ENCODE measurements at places on chromosomes 12 and 14. TPM values are rescaled to one million over a fixed set of nuclear protein-coding genes. Genes with fewer than 3 reads are reported as not detected.

DNA sequence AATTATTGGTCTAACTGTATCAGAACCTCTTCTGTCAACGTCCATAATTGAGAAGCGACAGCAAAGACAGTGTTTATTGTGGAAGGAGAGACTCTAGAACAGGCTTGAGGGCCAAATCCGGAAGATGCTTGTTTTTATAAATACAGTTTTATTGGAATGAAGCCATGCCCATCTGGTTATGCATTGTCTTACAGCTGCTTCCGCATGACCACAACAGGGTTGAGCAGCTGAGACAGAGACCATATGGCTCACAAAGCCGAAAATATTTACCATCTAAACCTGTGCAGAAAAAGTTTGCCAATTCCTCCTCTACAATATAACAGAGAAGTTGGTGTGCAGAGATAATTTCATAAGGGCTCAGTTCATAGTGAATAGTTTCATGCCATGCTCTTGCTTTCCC is 24.5 kb downstream of the PRKAB1 start:
- no peak for DNase-seq

DNA sequence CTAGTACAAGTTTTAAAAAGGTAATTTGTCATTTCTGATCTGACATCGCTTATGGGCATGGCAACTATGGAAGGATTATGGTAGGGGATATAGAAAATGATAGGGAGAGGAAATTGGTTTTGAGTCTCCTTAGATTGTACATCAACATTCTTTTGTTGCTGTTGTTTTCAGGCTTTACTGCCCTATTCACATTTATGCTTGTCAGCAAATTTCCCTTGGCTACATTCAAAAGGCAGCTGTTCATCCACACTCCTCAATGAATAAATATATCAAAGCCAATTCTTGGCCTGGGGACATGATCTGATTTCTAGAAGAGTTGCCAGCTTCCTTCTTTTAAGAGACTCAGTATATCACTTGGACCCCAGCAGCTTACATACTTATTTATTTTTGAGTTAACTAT is 283.4 kb downstream of the CEP128 start:
- DNase-seq: no peak

DNA sequence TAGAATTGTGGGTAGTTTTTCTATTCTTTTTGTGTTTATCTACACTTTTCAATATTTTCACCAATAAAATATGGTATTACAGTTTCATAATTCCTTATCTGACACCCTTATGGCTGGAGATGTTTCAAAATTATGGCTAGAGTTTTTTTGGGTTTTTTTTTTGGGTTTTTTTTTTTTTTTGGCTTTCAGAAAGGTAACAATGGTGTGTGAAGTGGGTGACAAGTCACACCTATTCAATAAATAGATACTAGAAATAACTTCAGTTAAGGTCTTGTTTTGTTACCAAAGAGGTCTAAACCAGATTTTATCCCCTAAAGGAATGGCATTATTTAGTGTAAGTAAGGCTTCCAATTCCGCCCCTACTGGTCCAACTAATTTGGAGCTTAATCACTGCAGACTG is 19.5 kb downstream of the SPPL3 start:
- no peak for DNase-seq

DNA sequence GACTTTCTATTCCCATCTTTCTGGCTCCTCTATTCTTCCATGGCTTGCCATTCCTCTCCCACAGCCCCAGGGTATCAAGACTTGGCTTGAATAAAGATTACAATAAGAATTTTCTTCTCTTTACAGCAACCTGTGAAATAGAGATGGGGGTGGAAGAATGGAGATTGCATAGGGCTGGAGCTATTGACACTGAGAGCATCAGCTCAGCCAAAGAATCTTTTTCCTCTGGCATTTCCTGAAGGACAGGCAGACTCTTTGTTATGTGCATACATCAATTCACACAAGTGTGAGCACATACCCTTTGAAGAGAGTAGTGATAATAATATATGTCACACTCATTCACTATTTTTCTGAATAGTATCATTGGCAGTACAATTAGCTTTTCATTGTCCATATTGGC is 4.7 kb downstream of the RNASE11 start:
- DNase-seq: no peak

GRCh38 chr12:66109056-66109455 is 21.5 kb downstream of the LLPH start:
- DNase-seq: no peak

- no peak for DNase-seq
Measured at GRCh38 chr14:87542288-87542687, 450.7 kb downstream of the GALC start.

DNA sequence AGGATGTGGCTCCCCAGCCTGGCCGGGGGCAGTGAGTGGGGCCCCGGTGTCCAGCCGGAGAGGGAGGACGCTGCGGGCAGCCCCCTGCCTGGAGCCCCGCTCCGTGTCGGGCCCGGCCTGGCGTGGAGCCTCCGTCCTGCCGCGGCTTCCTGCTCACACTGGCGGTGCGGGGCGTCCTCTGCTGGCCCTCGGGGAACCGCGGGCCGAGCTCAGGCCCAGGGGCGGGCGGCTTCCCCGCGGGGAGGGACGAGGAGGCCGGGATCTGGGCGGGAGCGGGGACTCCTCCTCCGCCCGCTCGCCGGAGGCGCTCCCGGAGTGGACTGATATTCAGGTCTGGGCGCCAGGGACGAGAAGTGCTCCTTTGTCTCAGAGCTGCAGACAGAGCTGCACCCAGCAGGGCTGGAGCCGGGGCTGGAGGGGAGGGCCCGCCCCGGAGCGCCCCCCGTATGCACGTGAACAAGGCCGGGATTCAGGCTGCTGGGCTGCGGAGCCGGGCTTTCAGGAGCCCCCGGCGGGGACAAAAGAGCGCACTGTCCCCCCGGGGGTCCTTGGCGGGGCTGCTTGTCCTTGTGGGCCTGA is 2.2 kb downstream of the MMP17 start:
- DNase-seq: peak; percentile 53

- DNase-seq: no peak
Measured at GRCh38 chr12:20220339-20220738, 148.0 kb upstream of the PDE3A start.

DNA sequence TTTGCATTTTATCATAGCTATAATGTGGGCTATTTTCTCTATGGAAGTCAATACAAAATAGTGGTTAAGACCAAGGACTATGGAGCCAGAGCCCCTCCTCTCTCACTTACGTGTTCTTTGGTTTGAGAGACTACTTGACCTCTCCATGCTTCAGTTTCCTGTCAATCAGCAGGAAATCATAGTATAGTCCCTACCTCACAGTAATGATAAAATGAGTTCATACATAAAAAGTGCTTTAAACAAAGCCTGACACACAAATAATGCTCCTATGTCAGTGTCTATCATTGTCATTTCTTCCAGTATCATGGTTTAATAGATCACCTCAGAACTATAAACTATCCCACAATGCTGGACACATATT is 90.4 kb downstream of the MED13L start:
- DNase-seq: no peak

DNA sequence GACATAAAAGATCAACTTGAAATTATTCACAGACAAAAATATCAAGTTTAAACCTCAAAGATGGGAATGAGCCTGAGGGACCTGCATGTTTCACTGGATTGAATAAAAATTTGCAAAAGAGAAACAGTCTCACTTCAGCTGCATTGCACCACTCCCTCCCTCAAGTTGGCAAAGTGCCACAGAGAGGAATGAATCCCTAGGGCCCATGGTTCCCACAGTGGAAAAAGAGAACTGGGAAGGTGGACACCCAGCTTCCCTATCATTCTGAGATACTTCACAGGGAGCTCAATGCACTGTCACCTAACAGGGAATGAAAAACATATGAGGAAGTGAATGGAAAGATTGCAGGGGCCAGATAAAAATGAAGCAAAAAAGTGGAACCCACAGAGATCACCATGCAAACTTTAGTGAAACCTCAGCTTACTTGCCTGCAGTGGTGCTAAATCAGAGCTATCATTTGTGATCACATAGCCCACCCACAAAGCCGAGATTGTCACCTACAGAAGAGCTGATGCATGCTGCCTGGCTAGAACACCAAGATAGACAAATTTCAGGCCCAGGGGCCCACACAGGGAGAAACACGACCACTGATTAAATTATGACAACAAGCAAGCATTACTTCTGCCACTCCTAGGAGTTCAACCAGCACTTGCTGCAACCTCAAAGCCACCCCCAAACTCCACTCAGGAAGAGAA is 911.3 kb downstream of the LRFN5 start:
- DNase-seq: no peak

TMEM119 gene
- 1.3 TPM for total RNA-seq

DBX2 gene
- not detected for total RNA-seq

GRCh38 chr14:105292826-105293711 is 7.7 kb downstream of the BRF1 start:
- no peak for DNase-seq

GRCh38 chr14:31411218-31411727 is 9.1 kb downstream of the HEATR5A start:
- no peak for DNase-seq

GRCh38 chr14:54299410-54300363 is 97.1 kb upstream of the CDKN3 start:
- no peak for DNase-seq

DNA sequence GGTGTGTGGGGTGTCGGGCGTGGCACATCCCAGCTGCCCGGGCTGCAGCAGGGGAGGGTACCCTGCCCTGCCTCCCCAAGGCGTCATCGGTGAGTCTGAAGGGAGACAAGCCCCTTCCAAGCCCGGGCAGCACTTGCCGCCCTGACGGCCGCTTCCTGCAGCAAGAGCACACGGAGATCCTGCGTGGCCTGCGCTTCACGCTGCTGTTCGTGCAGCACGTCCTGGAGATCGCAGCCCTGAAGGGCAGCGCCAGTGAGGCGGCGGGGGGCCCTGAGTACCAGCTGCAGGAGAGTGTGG is 10.1 kb upstream of the PUS1 start:
- no peak for DNase-seq

DNA sequence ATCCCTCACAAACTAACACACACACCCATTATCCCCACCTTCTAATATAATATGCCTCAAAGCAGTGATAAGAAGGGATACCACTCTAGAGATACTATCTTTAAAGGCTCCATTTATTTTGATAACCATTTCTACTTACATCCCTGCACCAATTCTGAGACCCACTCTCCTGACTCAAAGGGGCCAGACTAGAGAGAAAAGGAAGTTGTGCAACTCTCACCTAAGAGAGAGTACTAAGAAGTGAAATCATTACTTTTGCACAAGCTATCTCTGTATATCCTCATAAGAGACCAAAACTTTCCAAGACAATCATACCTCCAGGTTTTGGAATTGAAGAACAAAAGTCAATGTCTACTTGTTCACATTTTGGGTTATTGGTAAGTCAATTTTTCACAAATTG is 45.4 kb upstream of the USP15 start:
- DNase-seq: no peak

DNA sequence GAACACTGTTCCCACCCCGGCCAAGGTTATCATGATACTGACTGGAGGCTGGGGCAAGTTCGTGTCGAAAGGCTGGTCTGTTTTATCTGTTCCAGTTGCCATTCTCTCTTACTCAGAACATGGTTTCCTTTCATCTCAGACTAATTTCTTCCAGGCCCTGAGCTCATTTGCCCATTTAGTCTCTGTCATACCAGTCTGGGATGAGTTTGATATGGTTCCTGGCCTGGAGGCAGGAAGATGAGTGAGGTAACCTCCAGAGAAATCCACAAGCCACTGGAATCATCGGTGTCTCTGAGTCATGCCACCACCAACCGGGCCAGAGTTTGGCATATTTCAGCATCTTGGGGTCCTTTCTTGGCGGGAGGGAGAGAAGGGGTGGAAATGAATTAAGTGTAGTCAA is 114.7 kb downstream of the NTF3 start:
- DNase-seq: no peak

BDKRB1 gene
- 0.44 TPM for total RNA-seq

DNA sequence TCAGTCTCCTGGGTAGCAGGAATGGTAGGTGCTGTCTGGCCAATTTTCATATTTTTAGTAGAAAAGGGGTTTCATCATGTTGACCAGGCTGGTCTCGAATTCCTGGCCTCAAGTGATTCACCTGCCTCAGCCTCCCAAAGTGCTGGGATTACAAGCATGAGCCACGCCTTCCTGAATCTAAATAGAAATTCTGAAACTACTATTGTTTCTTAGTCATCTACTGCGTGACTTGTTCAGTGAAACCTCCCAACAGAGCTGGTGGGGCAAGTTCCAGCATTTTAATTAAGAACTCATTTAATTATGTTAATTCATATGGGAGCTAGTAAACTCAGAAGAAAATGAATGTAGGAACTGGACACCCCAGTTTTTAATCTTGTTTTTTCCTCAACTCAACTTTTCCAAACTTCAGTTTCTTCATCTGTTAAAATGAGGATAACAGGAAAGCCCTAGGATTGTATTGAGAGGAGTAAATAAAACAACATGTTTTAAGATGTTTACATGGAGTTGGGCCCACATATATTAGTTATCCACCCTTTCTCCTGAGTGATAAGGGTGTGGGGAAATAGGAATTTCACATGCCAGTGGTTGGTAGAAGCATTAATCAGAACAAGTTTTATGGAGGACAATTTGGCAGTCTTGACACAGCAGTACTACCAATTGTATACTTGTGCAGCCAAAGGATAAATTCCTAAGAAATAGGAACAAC is 335.8 kb upstream of the E2F7 start:
- DNase-seq: no peak

PRH2 gene
- not detected for total RNA-seq

- no peak for DNase-seq
Measured at GRCh38 chr14:72616294-72616693, 277.6 kb downstream of the DPF3 start.

GRCh38 chr12:9662488-9662887 is 7.0 kb upstream of the CLEC2D start:
- DNase-seq: no peak

GRCh38 chr12:97299847-97300246 is 162.8 kb upstream of the RMST start:
- no peak for DNase-seq

SOCS2 gene
- 5.4 TPM for total RNA-seq

KRT77 gene
- total RNA-seq: not detected

STRN3 gene
- 11.7 TPM for total RNA-seq

DNA sequence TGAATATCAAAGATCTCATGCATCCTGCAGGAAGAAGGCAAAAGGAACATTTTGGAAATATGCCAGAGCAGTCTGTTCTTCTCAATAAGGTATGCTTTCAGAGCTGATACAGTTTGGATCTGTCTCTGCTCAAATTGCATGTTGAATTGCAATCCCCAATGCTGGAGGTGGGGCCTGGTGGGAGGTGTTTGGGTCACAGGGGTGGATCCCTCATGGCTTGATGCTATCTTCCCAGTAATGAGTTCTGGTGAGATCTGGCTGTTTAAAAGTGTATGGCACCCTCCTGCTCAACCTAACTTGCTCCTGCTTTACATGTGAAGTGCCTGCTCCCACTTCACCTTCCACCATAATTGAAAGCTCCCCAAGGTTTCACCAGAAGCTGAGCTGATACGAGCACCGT is 76.6 kb downstream of the RIN3 start:
- DNase-seq: no peak

GRCh38 chr12:47903927-47904712 is 674 bp downstream of the VDR start:
- peak; percentile 25 for DNase-seq

- DNase-seq: no peak
Measured at GRCh38 chr12:112656141-112656540, 135.4 kb upstream of the RPH3A start.

GRCh38 chr14:52550661-52551060 is 1.6 kb downstream of the TXNDC16 start:
- DNase-seq: no peak

TSHR gene
- total RNA-seq: not detected

GRCh38 chr12:52480073-52480472 is 6.5 kb upstream of the KRT6C start:
- no peak for DNase-seq
